ENCODE measurements at places on chromosomes 3 and 15. TPM values are rescaled to one million over a fixed set of nuclear protein-coding genes. Genes with fewer than 3 reads are reported as not detected.

The ADGRG7 gene
- polyA plus RNA-seq, result 49.4 TPM

The BAHD1 gene
- 14.9 TPM for polyA plus RNA-seq

DNA sequence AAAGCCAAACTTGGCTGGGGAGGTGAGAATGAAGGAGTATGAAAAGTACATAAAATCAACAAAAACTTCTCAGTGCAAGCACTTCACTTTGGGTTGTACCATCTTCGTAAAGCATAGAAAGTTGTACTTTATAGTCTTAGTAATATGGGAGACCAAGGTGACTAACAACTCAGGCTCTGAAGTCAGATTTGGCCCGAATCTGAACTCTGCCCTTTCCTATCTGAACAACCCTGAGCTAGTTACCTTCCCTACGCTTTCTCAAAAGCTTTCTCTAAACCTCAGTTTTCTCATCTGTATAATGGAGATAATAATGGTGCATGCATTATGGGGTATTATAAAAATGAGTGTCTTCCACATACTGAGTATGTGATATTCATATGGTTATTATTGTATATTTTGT lies 285.4 kb upstream of the UMPS start:
- DNase-seq, result no peak

The GPR171 gene
- not detected for polyA plus RNA-seq

DNA sequence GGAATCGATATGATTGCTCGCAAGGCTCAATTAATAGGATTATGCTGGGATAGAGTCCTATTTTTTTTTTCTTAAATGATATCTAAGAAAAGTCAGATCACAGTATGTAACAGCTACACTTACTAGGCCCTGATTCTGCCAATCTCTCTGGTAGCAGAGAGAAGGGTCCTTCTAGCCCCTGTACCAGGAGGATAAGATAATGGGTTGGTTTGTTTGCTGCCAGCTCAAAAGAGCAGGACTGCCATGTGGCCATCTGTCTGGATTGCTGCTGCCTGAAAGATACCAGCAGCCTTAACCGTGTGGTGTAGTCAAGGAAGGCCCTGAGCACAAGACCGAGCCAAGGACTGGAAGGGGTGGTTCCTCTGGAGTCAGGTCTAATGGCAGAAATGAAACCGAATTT lies 236.4 kb downstream of the KLF13 start:
- DNase-seq, result no peak

The CMC1 gene
- 84.9 TPM for polyA plus RNA-seq

The DGKG gene
- not detected for polyA plus RNA-seq

DNA sequence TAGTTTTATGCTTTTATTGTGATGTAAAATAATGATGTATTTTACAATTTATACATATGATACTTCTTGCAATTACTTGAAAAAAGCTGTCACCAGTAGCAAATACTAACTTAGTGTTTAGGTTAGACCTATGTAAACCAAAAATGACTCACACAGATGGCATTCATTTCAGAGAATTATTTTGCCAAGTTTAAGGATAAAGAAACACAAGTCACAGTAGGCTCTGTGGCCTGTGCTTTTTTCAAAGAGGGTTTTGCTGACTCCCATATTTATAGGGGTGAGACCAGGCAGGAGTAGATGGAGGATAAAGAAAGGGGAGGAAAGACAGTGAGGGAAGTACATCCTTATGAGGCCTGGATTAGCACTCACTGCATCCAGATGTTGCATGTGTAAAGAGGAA lies 356.6 kb upstream of the NPAP1 start:
- no peak for DNase-seq

GRCh38 chr15:42313463-42313862 lies 40.2 kb upstream of the TMEM87A start:
- DNase-seq, result peak; percentile 10

DNA sequence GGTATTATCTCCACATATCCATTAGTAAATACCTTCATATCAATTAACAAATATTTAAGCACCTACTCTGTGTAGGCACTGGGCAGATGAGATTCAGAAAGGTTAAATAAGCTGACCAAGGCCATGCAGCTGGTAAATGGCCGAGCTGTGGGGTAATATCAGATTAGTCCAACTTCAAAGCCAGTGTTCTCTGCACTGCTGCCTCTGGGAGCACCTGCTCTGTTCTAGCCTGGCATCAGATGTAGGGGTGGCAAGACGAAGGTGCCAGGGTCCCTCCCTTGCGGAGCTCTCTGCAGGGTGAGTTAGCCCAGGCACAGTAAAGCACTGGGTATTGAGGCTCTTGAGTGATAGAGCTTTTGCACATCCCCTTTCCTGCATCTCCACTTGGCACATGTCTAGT lies 5.5 kb downstream of the TATDN2 start:
- no peak for DNase-seq

The SAMD7 gene
- not detected for polyA plus RNA-seq

- DNase-seq, result peak; percentile 1
These were observed 1.3 kb upstream of the STAG1 start for GRCh38 chr3:136753326-136753939.

GRCh38 chr15:47377465-47377864 lies 339.8 kb upstream of the SEMA6D start:
- no peak for DNase-seq

GRCh38 chr15:40871749-40872617 lies 2.1 kb downstream of the RHOV start:
- DNase-seq, result no peak

GRCh38 chr15:82043796-82044372 lies 1.9 kb downstream of the MEX3B start:
- no peak for DNase-seq

All from cardiac muscle cell (in vitro differentiated cells and primary cell).